Uterine smooth muscle cell (primary cell): ENCODE measurements at places on chromosomes 11 and 22. TPM values are rescaled to one million over a fixed set of nuclear protein-coding genes. Genes with fewer than 3 reads are reported as not detected.

The SMIM35 gene
- not detected in 2 replicates for total RNA-seq

The CRYBB1 gene
- total RNA-seq, result not detected in 2 replicates

The OR5B21 gene
- not detected in 2 replicates for total RNA-seq

The CSF2RB gene
- under 0.01 TPM in 1 of 2 replicates, not detected in the other for total RNA-seq
